ENCODE measurements at places on chromosomes 5 and 9.

GRCh38 chr5:149063896-149064478 is 1.1 kb upstream of the SH3TC2 start:
- no peak for DNase-seq

DNA sequence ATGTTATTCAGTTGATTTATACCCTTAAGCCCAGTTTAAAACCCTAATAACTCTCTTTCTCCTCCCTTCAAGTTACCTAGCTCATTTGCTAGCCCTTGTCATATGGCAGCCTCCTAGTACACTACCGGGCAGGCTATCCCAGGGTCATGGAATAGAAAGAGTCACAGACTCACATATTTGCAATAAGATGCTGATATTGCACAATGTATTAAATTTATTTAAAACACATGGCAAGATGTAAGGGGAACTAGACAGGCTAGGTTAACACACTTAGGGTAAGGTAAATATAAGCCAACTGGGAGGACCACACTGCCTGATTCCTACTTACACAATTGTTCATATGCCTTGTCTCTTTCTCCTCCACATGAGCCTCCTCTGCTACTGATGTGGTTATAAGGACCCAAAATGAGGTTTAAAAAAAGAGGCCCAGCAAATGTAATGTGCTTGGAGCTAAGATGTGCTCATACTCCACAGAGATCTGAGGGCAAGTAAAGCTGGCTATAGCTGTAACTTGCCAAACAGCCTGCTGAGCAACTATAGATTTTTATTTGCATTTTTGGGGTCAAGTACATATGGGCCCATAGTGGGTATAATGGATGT is 130.0 kb downstream of the ENC1 start:
- DNase-seq = no peak

DNA sequence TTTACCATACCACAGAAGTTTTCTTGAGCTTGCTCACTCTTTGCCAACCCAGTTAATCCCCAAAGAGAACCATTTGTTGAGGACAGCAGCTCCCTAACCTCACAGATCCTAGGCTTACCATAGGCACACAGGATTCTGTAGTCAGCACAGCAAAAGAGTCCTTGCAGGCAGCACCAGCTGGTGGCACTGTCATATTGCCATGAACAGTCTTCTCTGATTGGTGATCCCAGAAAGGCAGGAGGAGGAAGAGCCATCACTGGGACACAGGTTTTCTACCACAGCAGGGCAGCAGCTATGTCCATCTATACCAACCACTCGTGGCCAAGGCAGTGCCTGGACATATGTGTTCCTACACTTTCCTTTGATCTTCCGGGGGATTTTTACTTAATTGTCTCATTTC is 297.1 kb upstream of the CD180 start:
- peak; percentile 39 for DNase-seq

DNA sequence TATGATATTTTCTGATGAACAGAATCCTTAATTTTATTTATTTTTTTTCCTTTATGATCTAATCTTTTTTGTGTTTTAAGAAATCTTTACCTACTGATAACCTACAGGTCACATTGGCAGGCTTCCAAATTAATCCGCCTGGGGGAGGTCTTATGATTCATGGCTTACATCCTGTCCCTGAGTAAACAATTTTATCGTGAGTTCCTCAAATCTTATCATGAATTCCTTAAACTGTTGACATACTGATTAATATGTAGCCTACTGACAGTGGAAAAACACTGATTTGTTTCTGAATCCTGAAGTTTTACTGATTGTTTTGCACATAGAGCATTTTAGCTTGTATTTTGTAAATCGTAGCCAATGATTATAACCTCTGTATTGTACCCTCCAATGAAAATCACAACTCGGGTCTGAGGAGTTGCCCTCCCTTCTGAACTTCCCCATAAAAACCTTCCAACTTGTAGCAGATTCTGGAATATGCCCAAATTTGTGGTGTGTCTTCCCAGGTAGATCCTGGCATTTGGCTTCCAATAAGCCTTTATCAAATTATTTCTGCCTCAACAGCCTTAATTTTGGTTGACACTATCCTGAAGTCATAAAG is 105.6 kb downstream of the VCAN start:
- peak; percentile 48 for DNase-seq

GRCh38 chr5:66840511-66841013 is 244.4 kb downstream of the MAST4 start:
- peak; percentile 18 for DNase-seq

GRCh38 chr5:154771383-154771901 is 16.3 kb downstream of the LARP1 start:
- no peak for DNase-seq

GRCh38 chr9:13673348-13673747 is 393.9 kb upstream of the MPDZ start:
- no peak for DNase-seq

DNA sequence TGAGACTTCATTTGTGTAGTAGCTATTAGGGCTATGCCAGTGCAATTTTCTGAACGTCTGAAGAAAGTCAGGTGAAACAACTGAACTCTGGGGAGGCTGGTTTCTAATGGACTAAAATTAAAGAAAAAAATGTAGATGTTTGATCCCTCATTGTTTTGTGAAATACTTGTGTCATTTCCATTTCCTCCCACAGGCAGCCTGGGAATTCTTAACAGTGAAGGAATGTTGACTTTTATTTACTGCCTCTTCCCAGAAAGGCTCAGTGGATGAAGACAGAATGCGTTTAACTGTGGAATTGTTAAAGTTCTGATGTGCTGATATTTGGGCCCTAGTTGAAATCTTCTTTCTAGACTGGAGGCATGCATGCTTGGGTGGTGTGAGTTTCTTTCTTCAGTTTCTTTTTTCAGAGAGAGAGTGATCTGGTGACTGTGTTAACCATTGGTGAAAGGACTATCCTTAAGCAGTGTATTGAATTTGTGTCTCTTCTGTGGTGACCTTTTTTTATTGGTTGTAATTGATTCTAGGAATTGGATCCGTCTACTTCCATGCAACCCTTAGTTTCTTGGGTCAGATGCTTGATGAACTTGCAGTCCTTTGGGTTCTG is 15.5 kb downstream of the ACER2 start:
- DNase-seq = no peak

GRCh38 chr5:118479285-118479684 is 509.1 kb downstream of the DTWD2 start:
- no peak for DNase-seq

GRCh38 chr5:132385326-132386105 is 16.0 kb downstream of the SLC22A5 start:
- DNase-seq = peak; percentile 82

DNA sequence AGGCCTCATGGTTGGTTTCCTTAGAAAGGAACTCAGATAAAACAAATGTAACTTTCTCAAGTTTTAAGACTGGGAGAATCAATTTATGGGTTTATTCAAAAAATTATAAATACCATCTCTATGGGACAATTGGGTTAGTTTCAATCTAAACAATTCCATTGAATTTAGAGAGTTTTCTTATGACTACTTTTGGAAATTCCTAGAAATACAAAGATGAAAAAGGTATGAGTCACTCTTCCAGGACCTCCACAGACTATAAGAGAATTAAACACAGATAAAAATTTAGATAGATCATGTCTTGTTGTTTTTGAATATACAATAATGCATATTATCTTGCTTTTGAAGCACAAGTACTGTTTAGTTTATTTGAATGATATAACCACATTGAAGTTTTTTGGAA is 188.7 kb downstream of the CHSY3 start:
- DNase-seq = no peak

DNA sequence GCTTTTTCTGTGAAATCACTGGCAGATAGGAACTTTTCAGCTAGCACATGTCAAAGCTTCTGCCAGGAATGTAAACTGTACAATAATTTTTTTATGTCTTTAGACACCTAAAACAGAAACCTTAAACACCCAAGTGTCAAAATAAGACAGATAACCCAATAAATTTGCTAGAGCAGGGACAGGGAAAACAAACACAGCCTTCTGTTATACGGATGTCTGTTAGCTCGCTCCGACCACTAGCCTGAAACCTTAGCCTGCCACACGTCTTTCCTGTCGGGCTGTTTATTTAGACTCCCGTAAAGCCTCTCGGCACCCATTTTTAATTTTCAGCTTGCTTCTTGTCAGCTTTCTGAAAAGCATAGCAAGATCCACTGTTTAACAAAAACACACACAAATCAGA is 355.4 kb upstream of the SLC24A2 start:
- no peak for DNase-seq

DNA sequence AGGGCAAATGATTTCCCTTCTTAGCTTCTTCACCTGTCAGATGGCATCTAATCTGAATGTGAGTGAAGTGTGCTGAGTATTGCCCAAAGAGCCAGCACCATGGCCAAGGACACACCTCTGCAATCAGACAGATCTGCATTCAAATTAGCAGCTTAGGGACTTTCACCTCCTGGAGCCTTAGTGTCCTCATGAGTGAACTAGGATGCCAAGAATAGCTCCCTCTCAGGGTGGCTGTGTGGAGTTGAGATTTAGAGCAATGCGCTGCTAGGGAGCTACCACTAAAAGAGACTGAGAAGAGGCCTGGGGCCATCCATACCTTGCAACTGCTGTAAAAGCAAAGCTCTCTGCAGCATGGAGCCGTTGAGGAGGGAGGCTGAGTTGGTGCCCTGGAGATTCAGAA is 1.4 kb downstream of the CIZ1 start:
- DNase-seq = no peak

DNA sequence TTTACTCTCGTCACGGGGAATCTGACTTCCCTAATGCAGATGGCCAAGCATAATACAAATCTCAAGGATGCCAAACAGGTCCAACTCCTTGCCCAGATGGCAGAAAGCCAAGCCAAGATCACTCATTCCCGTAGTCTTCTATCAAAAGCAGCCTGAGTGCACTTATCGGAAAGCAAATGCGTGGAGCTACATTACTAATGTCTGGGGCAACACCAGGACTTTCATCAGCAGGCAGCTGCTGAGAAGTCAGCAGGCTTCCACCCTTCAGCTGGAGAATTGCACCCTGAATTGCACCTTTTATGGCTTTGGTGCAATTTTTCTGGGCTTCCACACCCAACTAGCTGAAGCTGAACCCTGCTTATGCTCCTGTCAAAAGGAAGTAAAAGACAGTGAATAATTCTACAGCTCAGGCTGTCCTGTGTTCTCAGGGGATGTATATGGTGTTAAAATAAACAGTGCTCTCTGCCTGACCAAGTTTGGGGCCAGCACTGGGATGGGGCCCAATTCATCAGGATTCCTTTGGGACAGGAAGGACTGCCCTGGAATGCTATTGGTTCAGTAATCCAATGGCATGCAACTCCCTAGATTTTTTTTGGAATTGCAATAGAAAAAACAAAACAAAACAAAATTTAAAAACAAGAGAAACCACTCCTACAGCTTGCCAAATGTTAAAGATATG is 92.6 kb downstream of the DPYSL3 start:
- DNase-seq = peak; percentile 28

- DNase-seq = no peak
Observed at GRCh38 chr5:57335092-57335660, 147.4 kb downstream of the ACTBL2 start.

Measured in suppressor macrophage (primary cell).